ENCODE measurements at places on chromosomes 2 and 18. TPM values are rescaled to one million over a fixed set of nuclear protein-coding genes. Genes with fewer than 3 reads are reported as not detected.

- no peak overlapping the region for H3K27ac ChIP-seq
- H3K27me3 ChIP-seq, result no peaks in the 10 kb centered on the region
- H3K4me1 ChIP-seq, result peaks cover 12% of the 10 kb centered on the region
- H3K4me3 ChIP-seq, result no peak overlapping the region
- no peak for DNase-seq
Observed at GRCh38 chr2:105447476-105447875, 48.6 kb upstream of the FHL2 start.

The CDCA7 gene
- 17.6 TPM for total RNA-seq

- no peaks in the 10 kb centered on the region for H3K27me3 ChIP-seq
- no peak overlapping the region for H3K27ac ChIP-seq
- no peak overlapping the region for H3K4me3 ChIP-seq
- peaks cover 38% of the 10 kb centered on the region for H3K36me3 ChIP-seq
Observed at GRCh38 chr2:185484602-185485001, 254.0 kb upstream of the FSIP2 start.

The TET3 gene
- 39.6 TPM for total RNA-seq

- H3K4me1 ChIP-seq, result peaks cover 19% of the 10 kb centered on the region
- no peak for DNase-seq
- no peaks in the 10 kb centered on the region for H3K36me3 ChIP-seq
- no peak overlapping the region for H3K4me3 ChIP-seq
- no peaks in the 10 kb centered on the region for H3K27me3 ChIP-seq
Observed at GRCh38 chr2:41865263-41865662, 182.6 kb upstream of the PKDCC start.

Measured in mesothelial cell of epicardium (in vitro differentiated cells).